ENCODE measurements at places on chromosomes 6 and 20.
A peak's percentile ranks its signal among the peaks of the same experiment; 100 is the strongest.

- ATAC-seq: no peak
These were observed 21.7 kb downstream of the COL20A1 start for GRCh38 chr20:63314566-63315239.

GRCh38 chr6:44829836-44830235 is 442.3 kb downstream of the CDC5L start:
- ATAC-seq: no peak

DNA sequence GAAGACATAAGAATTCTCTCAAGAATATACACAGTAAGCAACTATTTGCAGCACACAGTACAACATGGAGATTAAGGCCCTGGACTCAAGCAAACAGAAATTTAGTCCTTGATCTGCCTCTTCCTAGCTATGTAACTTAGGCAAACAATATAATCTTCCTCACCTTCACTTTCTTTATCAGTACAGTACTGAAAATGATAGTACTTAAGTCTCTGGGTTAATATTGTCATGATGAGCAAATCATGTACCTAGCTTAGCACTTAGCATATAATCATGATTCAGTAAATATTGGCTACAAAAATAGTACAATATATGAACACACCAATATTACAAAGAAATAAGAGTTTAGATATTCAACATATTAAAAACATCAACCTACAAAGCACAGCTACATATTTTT is 320.5 kb downstream of the HACE1 start:
- no peak for ATAC-seq

- peak; percentile 74 for ATAC-seq
These were observed 169.9 kb downstream of the QRSL1 start for GRCh38 chr6:106799031-106799894.

DNA sequence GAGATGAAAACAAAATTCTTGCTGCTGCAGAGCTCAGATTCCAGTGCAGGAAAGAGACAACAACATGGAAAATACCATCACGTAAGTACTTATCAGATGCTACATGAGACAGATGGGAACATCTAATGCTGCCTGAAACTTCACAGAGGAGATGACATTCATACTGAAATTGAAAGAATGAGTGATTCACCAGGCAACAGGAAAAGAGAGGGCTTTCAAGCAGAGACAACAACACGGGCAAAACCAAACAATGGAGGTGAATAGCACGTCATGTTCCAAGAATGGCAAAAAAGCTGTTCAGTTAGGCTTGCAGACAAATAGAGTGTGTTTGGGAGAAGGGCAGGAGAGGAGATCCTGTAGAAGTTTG is 39.3 kb downstream of the GTF2H5 start:
- ATAC-seq: peak; percentile 62

GRCh38 chr6:14537030-14537429 is 419.5 kb downstream of the CD83 start:
- no peak for ATAC-seq

GRCh38 chr6:53643481-53643965 is 22.0 kb downstream of the KLHL31 start:
- no peak for ATAC-seq

- ATAC-seq: no peak
These were observed 34.3 kb downstream of the KCNQ2 start for GRCh38 chr20:63438121-63438520.

DNA sequence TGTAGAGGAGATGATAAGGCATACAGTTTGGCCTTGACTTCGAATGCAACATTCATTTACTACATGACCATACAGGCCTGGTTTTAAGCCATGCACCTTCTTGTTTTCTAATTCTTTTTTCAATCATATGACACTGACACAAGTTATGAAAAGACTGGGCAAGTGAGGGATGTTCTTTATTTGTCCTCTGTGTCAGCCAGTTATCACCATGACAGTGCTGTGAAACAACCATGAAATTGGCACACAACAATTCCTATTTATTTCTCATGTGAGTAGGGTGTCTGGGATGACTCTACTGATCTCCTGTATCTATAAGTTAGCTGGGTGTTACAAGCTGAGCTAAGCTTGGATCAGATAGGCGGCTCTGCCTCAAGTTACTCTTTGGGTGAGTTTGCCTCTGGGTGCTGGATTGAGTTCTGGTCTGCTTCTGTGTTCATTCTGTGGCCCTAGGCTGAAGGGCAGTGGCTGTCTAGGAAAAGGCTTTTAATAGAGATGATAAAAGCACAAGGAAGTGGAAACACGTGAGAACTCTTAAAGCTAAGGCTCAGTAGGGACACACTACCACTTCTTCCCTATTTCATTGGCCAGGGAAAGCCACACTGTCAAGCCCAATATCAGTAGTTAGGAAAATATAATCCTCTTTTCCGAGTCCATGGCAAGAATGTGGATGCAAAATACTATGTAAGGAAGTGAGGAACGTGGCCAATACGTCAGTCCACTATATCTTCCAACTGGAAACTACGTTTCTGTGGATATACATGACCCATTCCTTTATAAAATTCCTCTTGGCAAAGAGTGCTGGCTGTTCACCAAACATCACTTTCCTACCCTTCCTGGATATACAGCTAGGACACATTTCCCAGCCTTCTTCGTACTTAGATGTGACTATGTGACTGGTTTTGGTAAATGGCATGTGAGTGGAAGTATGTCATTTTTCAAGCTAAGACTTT is 126.2 kb upstream of the RNF24 start:
- ATAC-seq: no peak

DNA sequence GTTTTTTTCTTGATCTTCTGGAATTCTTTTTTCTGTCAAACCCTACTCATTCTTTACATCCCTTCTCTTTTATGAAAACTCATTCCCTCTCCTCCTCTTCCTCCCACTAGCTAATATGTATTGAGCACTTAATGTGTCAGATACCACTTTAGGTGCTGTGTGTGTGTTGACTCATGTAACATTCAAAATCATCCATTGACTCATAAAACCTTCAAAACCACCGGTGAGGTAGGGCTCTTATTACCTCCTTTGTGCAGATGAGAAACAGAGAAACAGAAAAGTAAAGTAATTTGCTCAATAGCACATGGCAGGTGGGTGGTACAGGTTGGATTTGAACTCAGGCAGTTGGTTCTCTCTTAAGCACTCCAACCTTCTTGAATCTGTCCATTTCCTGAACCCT is 136.3 kb upstream of the NEDD9 start:
- ATAC-seq: no peak

DNA sequence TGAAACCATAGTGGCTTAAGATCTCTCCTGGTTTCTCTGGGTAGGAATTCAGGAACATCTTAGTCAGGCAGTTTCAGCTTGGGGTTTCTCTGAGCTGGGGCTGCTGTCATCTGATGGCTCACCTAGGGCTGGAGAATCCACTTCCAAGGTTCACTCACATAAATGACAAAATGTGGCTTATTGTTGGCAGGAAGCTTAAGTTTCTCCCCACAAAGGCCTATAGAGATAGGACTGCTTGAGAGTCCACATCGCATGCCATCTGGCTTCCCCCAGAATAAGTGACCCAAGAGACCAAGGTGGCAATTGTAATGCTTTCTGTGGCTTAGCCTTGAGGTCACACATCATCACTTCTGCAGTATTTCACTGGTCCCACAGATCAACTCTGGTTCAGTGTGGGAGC is 131.4 kb downstream of the EDN1 start:
- ATAC-seq: no peak

DNA sequence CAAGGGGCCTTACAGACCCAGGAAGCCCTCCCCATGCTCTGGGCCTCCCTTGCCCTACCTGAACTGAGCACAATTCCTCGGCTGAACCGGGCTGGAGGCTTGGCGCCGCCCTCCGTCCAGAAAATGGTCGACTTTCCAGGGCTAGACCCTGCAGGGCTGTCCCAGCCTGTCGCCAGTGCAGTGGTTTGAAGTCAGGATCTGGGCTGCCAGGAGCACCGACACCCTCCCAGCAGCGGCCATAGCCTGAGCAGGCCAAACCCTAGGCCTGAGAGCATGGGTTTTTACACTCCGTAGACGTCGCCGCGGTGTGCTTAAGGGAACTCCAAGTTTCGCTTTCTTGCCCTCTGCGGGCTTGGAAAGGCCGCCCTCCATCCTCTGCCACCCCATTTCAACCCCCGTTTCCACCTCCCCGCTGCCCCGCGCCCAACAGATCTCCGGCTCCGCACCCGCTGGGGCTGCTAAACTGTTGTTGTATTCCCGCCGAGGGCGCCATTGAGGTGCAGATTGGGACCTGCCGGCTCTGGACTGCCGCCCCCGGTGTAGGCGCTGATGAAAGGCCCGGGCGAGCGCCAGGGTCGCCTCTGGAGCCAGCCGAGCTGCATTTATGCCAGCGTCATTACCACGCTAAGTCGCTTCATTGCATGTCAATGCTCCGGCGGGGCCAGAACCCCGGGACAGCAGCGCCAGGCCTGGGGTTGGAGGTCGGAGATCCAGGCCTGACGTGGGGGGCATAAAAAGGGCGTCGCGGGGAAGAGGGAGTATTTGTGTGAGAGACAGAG is 2.2 kb upstream of the TFAP2A start:
- ATAC-seq: no peak

DNA sequence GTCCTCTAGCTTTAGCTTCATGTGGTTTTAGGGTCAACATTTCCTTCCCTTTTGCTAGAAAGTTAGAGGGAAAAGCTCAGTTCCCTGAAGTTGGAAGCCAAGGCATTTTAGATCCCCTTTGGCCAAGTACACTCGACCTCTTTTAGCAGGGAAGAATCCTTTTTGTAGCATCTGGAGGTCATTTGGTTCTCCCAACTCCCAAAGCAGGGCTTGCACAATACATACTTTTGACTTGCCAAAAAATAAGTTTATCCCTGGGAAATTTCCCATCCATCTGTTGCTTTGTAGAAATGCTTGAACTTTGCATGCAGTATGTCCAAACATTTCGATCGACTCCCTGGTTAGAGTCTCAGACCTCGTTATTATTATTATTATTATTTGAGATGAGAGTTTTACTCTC is 4.6 kb upstream of the EDEM2 start:
- ATAC-seq: no peak

DNA sequence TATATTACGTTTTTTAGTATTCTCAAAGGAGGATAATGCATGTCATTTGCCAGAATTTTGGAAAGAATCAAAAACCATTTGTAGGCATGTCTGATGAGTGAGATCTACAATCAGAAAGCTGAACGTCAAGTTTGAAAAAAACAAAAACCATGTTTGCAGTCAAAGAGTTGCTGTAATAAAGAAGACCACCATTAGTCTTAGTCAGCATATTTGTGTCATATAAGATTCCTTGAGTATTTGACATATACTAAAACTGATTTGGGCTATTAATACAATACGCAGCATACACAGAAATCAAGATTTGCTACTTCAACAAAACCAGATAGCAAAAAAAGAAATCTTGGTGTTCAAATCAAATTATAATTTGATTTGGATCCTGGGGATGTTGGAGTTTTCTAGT is 247.5 kb downstream of the SAMD5 start:
- ATAC-seq: no peak
